CD4-positive, alpha-beta T cell treated with Interleukin-21 for 1 hour (primary cell): ENCODE measurements at places on chromosomes 11 and 22.

GRCh38 chr11:125333354-125334073 is 162.6 kb downstream of the FEZ1 start:
- DNase-seq: no peak

DNA sequence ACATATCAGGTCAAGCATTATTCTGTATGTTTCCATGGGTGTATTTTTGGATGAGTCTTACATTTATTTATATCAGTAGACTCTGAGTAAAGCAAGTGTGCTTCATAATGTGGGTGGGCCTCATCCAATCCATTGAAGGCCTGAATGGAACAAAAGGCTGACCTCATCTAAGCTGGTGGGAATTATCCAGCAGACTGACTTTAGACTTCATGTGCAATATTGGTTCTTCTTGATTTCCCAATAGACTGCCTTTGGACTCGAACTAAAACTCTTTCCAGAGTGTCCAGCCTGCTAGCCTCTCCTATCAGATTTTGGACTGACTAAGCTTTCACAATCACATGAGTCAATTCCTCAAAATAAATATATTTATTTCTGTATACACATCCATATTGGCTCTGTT is 116.2 kb downstream of the KIF18A start:
- no peak for DNase-seq

GRCh38 chr22:35589071-35589755 is 27.9 kb downstream of the MB start:
- no peak for DNase-seq

GRCh38 chr22:50531962-50532674 is 2.3 kb upstream of the TYMP start:
- DNase-seq: peak; percentile 43

- DNase-seq: no peak
These were observed 130.5 kb upstream of the B3GAT1 start for GRCh38 chr11:134542401-134543165.

GRCh38 chr11:114738954-114739353 is 60.6 kb downstream of the NXPE2 start:
- DNase-seq: peak; percentile 41

DNA sequence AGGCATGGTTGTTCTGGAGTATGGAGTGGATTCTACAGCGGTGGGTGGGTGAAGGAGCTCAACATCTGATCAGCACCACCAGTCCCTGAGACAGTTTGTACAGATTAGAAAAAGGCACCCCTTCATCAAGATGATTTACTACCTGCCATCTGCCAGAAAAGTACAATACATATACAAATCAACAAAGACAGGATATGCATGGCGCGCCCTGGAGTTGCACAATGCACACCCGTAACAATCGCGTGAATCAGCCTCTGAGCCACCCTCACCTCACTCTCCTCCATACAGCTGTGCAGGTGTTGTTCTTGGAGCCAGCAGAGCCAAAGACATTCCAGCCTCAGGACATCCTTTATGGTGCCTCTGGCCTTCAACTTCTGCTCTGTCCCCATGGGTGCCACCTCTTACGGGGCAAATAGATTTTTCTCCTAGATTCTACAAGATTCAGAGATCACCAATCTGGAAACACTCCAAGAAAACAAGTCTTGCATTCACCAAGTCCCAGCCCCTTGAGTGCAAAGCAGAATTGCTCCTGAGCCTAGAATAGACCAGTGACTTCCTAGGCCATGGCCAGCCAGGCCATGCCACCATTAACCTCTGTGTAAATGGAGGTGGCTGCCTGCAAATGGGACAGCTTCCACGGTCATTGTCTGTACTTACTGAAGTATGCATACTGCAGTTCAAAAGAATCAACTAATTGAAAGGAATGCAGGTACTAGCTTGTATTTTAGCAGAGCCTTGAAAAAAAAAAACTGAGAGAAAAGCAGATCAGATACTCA is 490.9 kb downstream of the SOX6 start:
- DNase-seq: no peak

- DNase-seq: no peak
These were observed 1.2 kb downstream of the VEGFB start for GRCh38 chr11:64235437-64236161.
